CD8-positive, alpha-beta memory T cell (primary cell): ENCODE measurements at places on chromosomes 5 and 9. TPM values are rescaled to one million over a fixed set of nuclear protein-coding genes. Genes with fewer than 3 reads are reported as not detected.

- DNase-seq = no peak
Measured at GRCh38 chr5:11955331-11955730, 51.1 kb upstream of the CTNND2 start.

- no peak for DNase-seq
Measured at GRCh38 chr9:6045364-6045763, 29.9 kb upstream of the RANBP6 start.

DNA sequence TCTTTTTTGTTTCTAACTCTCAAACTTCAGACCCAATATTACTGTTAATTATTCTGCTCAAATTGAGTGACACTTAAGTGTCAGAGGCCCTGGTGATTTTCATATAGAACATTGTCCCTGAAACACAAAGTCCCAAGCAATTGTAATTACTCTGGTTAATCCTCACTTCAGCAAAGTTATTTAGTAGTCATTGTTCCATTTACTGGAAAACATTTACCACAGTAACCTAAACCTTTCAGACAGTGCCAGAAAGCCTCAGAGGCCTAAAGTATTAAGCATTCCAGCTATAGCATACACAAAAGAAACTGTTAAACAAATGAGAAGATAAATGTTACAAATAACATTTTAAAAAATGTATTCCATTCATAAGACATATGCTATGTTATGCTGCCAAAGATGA lies 237.2 kb upstream of the CDH6 start:
- no peak for DNase-seq

DNA sequence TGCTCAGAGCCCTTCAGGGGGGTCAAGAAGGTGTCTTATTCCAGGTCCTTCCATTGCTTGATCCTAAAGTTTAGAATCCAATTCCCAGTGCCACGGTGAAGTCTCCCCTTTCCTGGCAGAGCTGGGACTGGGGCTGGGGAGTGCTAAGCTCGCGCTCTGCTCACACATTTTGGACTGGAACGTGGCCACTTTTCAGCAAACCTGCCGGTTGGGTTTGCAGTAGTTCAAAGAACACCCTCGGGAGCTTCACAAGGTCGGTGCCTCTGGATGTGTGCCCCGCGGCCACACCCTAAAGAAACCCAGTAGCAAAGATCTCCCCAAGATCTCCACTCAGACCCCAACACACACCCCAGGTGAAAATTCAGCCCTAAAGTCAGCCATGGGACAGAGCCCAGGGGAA lies at the start of gene C9orf152:
TSS of gene C9orf152 (minus strand) at position 129 of the 400 bp plus-strand sequence. CDS start 580 bp downstream, outside the sequence.
- DNase-seq = no peak

- no peak for DNase-seq
Measured at GRCh38 chr5:67395790-67396418, 199.3 kb upstream of the CD180 start.

DNA sequence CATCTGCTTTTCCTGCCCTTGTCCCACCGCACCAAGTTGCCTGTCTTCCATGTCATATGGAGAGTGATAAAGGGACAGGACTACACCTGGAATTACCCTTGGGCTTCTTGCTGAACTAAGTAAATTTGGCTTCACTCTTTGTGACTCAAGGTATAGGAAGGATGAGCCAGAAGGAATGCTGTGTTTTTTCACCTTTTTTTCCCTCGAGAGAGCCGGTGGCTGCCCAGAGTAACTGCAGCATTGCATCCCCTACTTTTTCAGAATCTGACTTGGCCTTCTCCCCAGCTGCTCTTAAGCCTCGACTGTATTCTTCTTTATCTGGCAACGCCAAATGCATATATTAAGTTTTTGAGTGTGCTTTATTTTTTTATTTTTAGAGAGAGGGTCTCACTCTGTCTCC lies 38.4 kb downstream of the RCL1 start:
- DNase-seq = no peak

GRCh38 chr5:171386861-171387344 lies 746 bp upstream of the NPM1 start:
- DNase-seq = no peak

Gene CER1
- total RNA-seq = not detected

Gene CATSPER3
- total RNA-seq = 0.29 TPM

Gene PAX5
- 0.18 TPM for total RNA-seq

Gene HTR1A
- total RNA-seq = not detected
